ENCODE measurements at places on chromosomes 5 and 9.

DNA sequence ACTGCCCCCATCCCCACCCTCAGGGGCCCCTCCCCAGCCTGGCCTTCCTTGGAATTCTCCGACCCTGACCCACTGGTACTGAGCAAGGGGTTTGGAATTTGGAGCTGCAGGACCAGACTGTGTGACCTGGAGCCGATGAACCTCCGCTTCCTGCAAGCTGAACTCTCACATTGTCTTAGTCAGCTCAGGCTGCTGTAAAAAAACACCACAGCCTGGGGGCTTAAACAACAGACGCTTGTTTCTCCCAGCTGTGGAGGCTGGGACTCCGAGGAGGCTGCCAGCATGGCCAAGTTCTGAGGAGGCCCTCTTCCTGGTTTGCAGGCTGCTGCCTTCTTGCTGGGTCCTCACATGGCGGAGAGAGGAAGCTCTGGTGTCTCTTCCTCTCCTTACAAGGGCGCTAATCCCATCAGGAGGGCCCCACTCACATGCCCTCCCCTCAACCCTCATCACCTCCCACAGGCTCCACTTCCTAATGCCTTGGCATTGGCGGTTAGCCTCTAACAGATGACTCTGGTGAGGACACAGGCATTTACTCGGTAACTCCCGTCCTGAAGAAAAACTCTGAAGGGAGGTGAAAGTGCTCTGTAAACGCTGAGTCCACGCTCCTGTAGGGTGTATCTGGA lies 42.4 kb downstream of the C5orf15 start:
- DNase-seq = no peak

GRCh38 chr5:151800532-151800931 lies 28.8 kb downstream of the G3BP1 start:
- DNase-seq = no peak

DNA sequence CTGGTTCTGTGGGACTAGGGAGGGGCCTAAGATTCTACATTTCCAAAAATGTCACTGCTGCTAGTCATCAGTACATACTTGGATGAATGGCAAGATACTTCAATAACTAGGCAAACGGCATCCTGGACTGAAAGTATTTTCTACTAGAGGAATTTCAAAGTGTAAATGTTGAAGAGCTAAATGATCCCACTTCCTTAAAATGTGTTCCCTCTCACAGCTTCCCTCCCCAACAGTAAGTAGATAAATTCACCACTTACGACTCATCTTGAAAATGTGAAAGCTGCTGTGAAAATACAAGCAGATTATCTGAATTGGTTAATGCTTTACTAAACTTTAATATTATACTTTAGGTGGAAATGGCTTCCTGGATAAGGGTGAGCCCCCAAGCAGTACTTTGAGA lies 1571.5 kb upstream of the WWC1 start:
- DNase-seq = no peak

DNA sequence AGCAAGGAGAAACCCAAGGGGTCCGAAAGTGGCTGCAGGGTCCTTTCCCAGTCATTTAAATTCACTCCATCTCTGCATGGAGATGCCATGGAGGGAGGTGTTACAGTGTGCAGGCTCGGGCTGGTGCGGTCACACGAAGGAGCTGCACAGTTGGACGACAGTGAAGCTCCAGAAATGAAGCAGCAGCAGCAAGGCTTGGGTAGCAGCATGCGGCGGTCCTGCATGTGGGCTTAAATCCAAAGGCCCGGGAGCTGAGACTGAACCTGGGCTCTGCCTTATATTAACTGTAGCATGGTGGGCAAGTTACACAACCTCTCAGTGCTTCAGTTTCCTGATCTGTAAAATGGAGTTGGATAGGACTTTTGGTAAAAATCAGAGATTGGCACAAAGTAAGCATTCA lies 51.4 kb downstream of the APBA1 start:
- no peak for DNase-seq

- DNase-seq = no peak
Measured at GRCh38 chr5:43636076-43636475, 33.1 kb downstream of the NNT start.

GRCh38 chr5:139638736-139639618 lies 9.2 kb upstream of the CXXC5 start:
- no peak for DNase-seq

- no peak for DNase-seq
Measured at GRCh38 chr9:114364134-114365041, 23.4 kb downstream of the AKNA start.

GRCh38 chr5:51468196-51468595 lies 84.9 kb downstream of the ISL1 start:
- DNase-seq = no peak

DNA sequence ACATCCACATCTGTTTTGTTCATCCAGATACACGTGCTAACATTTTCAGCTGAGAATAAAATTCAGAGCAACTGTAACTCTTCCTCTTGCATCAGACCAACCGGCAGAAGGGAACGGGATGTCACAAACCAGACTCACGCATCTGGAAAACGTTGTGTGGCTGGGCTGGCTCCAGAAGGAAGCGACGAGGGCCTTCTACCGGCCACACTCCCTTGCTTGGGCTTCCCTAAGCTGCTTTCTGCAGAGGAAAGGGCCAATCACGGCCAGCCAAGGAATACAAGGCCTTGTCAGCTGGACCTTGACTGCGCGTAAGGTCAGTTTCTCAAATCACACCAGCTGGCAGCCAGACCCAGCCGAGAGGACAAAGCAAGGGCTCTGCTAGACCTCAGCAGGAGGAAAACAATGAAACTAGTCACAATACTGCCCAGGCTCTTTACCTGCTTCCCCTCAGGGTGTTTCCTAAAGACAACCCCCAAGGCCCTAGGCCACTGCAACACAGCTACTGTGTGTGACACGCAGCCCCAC lies 106.1 kb downstream of the THBS4 start:
- no peak for DNase-seq

DNA sequence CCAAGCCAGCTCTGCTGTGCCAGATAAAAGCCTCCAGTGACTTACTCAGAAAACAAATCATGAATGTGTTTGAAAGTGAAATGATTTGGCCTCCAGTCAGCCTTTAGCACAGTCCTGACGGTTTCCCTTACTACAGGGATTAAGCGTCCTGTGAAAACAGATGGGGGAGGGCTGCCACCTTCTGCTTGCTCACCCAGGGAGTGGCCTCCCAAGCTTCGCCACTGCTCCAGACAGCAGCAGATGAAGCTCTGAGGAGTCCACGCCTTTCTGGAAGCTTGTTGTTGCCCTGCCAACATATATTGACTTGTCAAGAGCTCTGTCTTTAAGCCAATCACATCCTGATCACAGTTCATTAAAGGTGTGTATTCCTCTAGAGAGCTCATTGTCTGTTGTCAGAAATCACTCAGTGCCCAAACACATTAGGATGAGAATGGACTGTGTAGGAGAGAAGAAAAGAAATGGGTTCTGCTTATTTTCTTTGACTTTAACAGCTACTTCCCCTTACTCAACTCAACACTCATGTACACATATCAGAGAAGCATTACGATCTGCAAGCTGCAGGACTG lies 4.9 kb upstream of the FYB1 start:
- DNase-seq = no peak

GRCh38 chr9:84001621-84002020 lies 21.0 kb downstream of the RMI1 start:
- DNase-seq = no peak

DNA sequence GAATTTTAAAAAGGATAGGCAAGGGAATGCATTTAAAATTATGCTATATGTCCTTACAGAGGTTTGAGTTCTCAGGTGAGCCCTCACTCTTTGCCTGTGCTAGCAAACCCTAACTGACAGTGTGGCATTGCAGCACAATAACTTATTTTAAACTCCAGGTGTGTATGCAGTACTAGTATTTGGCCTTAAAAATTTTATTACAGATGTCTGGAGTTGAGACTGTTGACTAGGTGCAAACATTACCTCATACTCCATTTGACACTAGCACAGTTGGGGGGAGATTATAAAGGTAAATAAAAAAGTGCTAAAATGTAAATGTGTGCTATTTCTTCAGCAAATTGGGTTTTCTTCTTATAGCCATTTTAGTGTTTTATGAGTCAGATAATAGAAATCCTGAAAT lies 407.7 kb downstream of the SH3GL2 start:
- DNase-seq = no peak

DNA sequence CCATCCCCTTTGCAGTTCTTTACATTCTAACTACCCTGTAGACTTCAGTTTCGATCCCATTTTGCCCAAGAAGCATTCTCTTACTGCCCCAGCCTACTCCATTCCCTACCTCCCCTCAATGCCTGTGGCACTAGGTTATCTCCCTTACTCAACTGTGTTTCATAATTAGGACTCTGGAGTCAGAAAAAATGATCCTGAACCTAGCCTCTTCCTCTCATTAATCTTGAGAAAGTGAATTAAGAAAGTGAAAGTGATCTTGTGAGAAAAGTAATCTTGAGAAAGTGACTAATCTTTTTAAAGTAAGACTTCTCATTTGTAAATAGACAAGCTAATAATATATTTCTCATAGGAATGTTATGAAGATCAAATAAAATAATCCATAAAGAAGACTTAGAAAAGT lies 444.0 kb upstream of the TRPC7 start:
- no peak for DNase-seq

DNA sequence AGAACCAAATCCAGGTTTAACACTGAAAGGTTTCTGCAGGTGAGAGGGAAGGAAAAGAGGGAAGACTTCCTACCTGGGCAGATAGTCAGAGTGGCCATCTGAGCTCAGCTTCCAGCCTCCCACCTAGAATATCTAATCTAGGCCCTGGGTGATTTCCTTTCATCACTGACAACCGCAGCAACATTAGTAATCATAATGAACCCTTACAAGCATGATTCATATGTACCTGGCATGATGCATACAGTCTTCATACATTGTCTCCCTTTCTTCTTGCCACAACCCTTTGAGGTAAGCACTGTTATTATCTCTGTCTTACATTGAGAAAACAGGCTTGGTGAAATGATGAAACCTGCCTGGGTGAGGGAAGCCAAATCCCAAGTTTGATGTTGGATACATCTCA lies 13.5 kb downstream of the AFAP1L1 start:
- no peak for DNase-seq

- DNase-seq = no peak
Measured at GRCh38 chr5:154472871-154473580, 5.0 kb downstream of the HAND1 start.

DNA sequence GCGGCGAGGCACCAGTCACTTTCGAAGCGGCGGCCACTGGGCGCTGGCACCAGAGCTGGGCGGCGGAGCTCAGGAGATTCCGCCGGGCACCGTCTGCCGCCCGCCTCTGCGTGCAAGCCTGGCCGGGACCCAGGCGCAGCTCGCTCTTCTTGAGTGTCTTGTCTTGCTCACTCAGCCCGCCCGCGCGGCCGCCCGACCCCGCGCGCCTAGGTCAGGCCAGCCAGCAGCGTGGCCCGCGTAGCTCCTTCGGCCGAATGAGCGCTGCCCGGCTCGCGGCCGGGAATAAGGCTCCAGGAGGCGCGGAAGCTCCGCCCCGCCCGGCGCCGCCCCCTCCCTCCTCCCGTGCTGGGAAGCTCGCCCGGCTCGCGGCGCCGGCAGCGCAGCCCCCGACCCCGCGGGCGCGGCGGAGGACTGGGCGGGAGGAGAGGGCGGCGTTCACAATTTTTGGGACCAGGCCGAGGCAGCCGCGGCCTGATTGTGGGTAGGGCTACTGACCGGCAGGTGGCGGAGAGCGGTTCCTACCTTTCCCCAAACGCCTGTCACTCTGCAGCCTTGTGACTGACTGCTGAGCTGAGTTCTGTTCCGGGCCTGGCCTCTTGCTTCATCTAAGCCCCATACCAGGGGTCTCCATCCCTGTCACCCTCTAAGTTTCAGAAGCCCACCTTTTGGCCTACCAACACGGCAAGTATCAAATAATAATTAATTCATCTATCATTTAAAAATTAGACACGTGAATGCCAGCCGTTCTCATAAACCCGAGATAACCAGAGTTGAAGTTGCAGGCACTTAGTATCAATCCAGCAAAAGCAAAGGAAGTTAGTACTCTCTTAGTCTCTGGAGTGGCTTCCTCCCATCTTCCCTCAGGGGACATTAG lies at the start of gene HBEGF:
Gene HBEGF (minus strand): TSS at position 256 of the 874 bp plus-strand sequence. CDS start 275 bp downstream, outside the sequence.
- DNase-seq = peak; percentile 75

GRCh38 chr5:53537711-53538110 lies 22.7 kb upstream of the NDUFS4 start:
- DNase-seq = no peak

DNA sequence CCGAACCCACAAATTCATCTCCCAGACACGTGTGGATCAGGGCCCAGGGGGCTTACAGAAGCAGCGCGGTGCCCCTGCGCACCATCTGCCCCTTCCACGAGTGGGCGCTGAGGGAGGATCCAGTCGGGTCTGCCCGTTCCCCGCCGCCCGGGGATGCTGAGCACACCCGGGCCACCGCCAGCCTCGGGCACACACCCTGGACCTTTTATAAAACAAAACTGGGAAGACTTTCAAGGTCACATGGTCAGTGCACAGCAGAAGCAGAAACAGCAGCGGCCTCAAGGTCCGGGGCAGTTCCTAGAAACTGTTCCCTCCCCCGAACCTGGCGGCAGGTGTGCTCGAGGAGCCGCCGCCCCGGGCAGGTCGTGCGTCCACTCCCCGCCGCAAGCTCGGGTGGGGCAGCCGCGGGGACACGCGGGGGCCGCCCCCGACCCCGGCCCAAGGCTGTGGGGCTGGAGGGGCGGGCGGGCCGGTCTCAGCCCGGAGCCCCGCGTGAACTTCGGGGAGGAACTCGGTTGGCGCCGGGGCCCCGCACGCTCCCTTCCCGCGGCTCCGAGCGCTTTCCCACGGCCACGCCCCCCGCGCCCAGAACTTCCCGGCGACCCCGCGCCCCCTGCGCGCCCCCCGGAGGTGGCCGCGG lies 633 bp upstream of the PPP1R26 start:
- peak; percentile 36 for DNase-seq

DNA sequence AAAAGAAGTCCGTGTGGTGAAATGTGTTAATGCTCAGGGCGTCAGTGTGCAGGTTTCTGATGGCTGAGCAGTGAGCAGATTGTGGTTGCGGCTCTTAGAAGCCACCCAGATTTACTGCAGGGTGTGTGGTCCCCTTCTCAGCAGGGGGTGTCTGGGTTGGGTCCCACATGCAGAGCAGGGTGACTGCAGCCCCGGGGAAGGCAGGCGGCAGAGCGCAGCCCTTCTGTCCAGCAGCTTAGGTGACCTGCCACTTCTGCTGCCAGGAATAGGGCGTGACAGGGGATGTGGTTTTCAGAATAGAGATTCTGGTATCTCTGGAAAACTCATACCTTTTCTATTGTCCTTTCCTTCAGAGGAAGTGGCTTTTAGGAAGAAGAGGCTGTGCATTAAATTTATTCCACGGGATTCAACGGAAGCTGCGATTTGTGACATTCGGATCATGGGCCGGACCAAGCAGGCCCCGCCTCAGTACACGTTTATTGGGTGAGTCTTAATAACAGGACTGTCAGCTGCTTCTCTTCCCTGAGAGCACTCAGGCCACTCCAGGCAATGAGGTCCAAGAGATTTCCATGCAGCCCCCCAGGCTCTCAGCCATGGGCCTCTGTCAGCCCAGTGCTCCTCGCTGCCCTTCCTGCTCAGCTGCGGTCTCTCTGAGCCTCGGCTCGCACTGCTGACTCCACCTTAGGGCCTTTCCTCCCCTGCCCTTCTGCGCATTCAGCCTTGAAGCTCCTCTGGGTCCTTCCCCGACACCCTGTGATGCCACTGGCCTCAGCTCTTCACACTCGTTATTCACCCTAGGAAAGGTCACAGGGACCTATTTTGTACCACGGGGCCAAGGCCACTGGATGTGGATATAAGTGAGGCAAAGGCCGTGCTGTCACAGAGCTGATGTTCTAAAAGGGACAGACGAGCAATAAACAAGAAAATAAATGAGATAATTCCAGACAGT lies 65.4 kb downstream of the MVB12B start:
- no peak for DNase-seq
